ENCODE measurements at places on chromosomes 1 and 21.

GRCh38 chr1:10888791-10889649, 92.6 kb upstream of the CASZ1 start:
- no peak for DNase-seq

- DNase-seq: no peak
Observed at GRCh38 chr1:53139951-53140361, 2.5 kb downstream of the SLC1A7 start.

- DNase-seq: no peak
Observed at GRCh38 chr1:7786795-7787194, 2.7 kb downstream of the PER3 start.

DNA sequence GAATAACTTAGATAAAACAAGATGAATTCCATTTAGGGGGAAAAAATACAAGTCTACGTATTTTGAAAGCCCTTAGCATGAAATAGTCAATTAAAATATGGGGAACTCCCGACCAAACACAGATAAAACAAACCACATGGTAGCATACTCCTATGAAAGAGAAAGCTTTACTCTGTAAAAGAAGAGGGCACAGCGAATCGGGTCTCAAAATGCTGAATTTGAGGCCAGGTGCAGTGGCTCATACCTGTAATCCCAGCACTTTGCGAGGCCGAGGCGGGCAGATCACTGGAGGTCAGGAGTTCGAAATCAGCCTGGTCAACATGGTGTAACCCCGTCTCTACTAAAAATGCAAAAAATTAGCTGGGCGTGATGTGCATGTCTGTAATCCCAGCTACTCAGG, 116.9 kb upstream of the TIAM1 start:
- no peak for DNase-seq

DNA sequence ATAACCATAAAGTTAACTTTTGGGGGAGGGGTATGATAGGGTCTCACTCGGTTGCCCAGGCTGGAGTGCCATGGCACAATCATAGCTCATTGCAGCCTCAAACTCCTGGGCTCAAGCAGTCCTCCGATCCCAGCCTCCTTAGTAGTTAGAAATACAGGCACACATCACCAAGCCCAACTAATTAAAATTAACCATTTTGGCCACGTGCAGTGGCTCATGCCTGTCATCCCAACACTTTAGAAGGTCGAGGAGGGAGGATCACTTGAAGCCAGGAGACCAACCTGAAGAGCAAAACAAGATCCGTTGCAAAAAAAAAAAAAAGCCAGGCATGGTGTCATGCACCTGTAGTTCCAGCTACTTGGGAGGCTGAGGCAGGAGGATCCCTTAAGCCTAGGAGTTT, 26.6 kb upstream of the MED18 start:
- no peak for DNase-seq

- DNase-seq: no peak
Observed at GRCh38 chr1:147815503-147815902, 55.1 kb upstream of the GJA5 start.

DNA sequence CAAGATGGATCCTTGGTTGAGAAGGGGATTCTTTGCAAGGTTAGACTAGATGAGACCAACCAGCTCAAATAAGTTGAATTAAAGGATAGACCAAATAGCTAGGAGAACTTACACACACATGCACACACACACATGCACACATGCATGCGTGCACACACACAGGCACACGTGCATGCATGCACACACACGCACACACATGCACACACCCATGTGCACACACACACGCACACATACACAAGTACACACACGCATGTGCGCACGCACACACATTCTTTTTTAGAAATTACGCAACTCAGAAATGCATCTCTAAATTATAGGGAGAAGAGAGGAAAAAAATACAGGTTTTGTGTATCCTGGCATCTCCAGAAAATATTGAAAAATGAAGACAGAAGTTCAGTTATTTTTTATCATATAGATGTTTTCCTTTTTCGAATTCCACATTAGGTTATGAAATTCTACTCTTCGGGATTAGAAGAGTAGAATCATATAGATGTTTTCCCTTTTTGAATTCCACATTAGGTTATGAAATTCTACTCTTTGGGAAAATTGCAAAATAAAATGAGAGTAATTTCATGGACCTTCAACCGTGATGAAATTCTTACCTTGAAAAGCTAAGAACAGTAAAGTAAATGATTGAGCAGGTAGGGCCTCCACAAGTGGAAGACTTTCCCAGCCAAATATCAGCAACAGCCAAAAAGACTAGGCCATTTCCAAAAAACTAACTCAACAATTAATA, 243.2 kb upstream of the USP25 start:
- no peak for DNase-seq

DNA sequence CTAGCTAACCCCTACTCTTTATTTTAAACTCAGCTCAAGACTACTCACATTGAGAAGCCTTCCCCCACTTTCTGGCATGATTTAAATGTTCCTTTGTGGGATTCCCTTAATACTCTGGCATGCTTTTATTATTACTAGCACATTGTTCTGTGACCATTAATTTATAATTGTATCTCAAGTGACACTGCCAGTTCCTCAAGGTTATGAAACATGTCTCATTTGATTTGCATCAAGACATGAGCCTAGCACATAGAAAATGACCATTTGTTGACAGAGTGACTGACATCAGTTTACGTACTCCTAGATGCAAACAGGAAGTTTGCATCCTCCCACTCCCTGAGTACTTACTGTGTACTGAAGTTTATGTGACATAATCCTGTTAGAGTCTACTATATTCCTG, 15.2 kb downstream of the RGS4 start:
- no peak for DNase-seq

DNA sequence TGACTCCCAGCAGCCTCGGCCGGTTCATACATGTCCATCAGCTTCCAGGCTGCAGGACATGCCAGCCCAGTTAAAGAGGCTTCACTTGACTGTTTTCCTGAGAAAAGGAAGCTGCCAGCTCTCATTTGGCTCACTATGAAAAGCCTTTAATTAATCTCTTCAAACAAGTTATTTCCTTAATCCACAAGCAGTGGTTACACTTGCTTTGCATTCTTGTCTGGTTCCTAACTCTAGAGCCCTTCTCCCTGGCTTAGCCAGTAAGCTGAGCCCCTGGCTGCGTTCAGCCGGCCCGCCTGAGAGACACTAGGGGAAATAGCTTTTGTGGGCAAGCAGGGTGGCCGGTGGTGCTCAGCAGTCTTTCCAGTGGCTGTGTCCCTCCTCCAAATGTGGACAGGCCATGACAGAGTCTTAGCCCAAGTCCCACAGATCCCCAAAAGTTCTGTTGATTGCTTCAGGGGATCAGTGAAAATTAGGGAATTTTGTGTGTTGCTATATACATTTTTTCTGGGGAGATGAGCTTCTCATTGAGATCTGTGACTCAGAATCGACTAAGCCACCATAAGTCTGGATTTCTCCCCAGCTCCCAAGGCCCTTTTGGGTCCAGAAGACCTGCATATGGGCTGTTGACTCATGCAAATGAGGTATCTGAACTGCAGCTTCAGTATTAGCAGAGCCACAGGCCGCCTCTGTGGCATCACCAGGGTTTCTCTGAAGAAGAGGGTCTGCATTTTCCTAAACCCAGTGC, 10.1 kb downstream of the ATF3 start:
- DNase-seq: no peak

All from activated T-cell treated with anti-CD3 and anti-CD28 coated beads for 24 hours (primary cell).